ENCODE measurements at places on chromosomes 3 and 15. TPM values are rescaled to one million over a fixed set of nuclear protein-coding genes. Genes with fewer than 3 reads are reported as not detected.

Gene NPTN
- 308 TPM for polyA plus RNA-seq

DNA sequence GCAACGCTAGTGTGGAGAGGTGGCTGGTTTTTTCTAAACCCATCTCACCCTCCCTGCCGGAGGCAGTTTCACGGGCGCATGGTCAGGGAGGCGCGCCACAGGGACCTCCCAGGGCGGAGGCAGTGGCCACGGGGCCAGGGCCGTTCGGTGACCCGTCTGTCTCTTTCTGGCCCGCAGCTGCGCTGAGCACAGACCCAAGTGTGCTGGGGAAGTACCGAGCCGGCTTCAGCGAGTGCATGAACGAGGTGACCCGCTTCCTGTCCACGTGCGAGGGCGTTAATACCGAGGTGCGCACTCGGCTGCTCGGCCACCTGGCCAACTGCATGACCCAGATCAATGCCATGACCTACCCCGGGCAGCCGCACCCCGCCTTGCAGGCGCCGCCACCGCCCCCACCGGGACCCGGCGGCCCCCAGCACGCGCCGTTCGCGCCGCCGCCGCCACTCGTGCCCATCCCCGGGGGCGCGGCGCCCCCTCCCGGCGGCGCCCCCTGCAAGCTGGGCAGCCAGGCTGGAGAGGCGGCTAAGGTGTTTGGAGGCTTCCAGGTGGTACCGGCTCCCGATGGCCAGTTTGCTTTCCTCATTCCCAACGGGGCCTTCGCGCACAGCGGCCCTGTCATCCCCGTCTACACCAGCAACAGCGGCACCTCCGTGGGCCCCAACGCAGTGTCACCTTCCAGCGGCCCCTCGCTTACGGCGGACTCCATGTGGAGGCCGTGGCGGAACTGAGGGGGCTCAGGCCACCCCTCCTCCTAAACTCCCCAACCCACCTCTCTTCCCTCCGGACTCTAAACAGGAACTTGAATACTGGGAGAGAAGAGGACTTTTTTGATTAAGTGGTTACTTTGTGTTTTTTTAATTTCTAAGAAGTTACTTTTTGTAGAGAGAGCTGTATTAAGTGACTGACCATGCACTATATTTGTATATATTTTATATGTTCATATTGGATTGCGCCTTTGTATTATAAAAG lies 1.8 kb downstream of the HES1 start:
- DNase-seq, result no peak

DNA sequence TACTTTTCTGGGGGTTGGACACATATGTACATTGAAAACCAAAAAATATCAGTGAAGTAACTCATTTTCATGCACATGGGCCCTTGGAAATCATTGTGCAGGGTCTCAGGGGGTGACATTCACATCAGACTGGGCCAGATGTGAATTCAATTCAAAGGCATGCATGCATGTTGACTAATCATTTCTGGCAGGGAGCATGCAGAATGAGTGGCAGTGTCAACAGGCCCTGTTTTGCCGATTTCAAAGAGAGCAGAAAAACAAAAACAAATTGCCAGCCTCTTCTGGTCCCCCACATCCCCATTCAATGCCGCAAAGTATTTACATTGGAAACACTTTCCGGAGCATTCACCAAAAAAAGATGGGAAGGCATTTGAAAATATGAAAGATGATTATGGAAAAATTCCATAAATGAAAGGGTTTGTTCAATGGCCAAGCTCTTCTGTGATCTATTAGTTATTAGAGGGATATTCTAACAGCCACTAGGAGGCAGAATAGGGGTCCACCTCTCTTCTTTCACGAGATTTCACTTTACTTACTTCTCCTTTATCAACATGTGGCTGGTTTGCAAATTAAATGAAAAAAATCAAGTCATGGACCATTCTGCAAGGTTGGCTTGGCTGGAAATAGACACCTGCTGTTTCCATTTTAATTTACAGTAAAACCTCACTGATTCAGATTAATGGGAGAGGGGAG lies 119.9 kb upstream of the FEZF2 start:
- no peak for DNase-seq

DNA sequence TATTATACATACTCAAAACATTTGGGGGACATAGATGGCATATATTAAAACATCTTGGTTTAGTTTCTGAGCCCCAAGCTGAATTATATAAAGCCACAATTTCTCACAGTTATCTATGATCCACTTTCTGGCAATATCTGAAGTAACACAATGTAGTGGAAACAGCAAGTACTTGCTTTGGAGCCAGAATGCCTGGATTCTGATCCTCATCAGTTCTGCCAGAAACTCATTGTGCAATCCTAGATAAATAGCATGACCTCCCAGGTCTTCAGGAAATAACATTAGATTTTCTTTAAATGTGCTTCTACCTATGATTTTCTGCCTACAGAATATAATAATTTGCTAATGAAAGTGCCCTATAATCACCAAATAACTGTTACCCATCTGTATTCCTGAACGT lies 544.9 kb downstream of the NAALADL2 start:
- no peak for DNase-seq

GRCh38 chr15:39598186-39598850 lies 17.4 kb downstream of the THBS1 start:
- DNase-seq, result peak; percentile 87

Gene NLGN1
- polyA plus RNA-seq, result 15.5 TPM

Gene CCNDBP1
- 76.5 TPM for polyA plus RNA-seq

GRCh38 chr3:106281221-106281620 lies 412.4 kb upstream of the CBLB start:
- no peak for DNase-seq

Gene GPR62
- polyA plus RNA-seq, result not detected

Gene ETFA
- 173 TPM for polyA plus RNA-seq

GRCh38 chr3:10558736-10559135 lies 53.4 kb upstream of the ATP2B2 start:
- DNase-seq, result no peak

DNA sequence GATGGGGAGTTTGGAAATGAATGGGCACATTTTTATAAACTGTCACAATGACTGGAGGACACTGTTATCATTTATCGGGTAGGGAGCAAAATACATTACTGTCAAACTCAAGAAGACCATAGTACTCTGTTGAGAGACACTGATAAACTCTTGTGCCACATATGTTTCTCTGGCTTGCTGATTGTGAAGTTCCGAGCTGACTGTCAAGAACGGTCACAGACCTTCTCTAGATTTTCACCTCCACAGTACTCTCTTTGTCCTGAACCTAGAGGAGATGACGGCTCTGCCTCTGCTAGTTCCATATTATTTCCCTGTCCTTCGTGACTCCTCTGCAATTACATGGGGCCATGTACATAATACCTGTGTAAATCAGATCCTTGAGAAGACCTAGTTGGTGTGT lies 451.9 kb downstream of the LPP start:
- no peak for DNase-seq

DNA sequence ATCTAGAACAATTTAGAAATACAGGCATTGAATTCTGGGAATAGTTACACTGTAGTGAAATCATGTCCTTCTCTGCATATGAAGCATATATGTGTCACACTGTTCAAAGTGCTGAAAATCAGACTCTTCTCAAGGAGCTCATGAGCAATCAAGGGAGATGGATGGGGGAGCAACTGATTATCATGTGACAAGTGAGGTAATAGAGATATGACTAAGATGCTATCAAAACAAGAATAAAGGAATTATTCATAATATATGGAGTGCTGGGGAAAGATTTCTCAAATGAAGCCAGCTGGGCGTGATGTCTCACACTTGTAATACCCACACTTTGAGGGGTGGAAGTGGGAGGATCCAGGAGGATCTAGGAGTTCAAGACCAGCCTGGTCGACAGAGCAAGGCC lies 74.9 kb upstream of the CHRNB4 start:
- no peak for DNase-seq

DNA sequence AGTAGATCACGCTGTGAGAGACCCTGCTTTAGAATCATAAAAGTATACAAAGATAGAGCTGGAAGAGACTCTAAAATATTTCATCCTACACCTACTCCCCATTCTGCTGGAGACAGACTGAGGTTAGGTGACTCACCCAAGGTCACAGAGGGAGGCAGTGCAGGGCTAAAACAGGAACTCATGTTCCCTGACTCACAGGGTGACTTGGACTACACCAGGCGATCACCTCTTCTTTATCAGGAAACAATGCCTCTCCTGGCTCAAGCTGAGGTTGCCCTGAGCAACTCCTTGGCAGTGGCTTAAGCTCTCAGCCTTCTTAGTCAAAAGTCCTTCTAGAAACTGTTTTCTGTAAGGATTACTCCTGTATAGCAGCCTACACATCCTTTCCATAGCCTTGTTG lies 26.4 kb upstream of the TNFAIP8L3 start:
- DNase-seq, result peak; percentile 69

GRCh38 chr15:78396976-78397375 lies 41.0 kb upstream of the IREB2 start:
- no peak for DNase-seq

- no peak for DNase-seq
These were observed 173.6 kb downstream of the PPM1L start for GRCh38 chr3:160929595-160929994.

GRCh38 chr15:59304034-59304795 lies 68.5 kb downstream of the MYO1E start:
- no peak for DNase-seq

DNA sequence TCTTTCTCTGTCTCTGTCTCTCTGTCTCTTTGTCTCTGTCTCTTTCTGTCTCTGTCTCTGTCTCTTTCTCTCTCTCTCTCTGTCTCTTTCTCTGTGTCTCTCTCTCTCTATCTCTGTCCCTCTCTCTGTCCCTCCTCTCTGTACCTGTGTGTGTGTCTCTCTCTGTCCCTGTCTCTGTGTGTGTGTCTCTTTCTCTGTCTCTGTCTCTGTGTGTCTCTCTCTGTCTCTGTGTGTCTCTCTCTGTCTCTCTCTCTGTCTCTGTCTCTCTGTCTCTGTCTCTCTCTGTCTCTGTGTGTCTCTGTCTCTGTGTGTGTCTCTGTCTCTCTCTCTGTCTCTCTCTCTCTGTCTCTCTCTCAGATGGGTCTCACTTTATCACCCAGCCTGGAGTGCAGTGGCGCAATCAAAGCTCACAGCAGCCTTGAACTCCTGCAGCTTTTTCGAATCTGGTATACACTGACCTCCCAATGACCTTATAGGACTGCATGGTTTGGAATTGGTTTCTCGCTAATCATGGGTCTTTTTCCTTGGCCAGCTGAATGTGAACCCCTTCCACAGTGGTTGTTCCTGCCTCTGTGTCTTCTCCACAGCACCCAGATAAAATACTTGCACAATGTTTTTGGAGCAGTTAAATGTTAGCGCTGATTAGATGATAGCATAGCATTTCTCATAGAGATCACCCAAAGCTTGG lies 102.6 kb upstream of the KLHL25 start:
- no peak for DNase-seq

- DNase-seq, result no peak
These were observed 438.8 kb upstream of the TGFBR2 start for GRCh38 chr3:30167541-30168011.

GRCh38 chr15:40053831-40054604 lies 15.0 kb upstream of the SRP14 start:
- DNase-seq, result no peak

DNA sequence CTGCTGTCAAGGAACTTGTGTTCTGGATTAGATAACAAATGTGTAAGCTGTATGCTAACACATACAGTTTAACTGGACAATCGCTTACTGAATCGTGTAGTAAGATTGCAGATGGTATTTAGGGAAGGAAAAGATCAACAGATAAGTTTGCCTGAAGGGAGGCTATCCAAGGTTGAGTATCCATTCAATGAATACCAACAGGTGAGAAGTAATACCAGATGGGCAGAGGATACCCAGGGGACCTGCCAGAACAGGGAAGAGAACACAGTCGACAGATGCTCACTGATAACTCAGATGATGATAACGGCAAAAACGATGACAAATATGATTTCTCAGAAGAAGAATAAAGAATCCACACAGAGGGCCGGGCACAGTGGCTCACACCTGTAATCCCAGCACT lies 3.2 kb upstream of the UACA start:
- DNase-seq, result no peak

GRCh38 chr3:98914210-98915080 lies 12.9 kb upstream of the DCBLD2 start:
- no peak for DNase-seq

GRCh38 chr3:13685721-13686120 lies 136.8 kb downstream of the FBLN2 start:
- DNase-seq, result no peak

DNA sequence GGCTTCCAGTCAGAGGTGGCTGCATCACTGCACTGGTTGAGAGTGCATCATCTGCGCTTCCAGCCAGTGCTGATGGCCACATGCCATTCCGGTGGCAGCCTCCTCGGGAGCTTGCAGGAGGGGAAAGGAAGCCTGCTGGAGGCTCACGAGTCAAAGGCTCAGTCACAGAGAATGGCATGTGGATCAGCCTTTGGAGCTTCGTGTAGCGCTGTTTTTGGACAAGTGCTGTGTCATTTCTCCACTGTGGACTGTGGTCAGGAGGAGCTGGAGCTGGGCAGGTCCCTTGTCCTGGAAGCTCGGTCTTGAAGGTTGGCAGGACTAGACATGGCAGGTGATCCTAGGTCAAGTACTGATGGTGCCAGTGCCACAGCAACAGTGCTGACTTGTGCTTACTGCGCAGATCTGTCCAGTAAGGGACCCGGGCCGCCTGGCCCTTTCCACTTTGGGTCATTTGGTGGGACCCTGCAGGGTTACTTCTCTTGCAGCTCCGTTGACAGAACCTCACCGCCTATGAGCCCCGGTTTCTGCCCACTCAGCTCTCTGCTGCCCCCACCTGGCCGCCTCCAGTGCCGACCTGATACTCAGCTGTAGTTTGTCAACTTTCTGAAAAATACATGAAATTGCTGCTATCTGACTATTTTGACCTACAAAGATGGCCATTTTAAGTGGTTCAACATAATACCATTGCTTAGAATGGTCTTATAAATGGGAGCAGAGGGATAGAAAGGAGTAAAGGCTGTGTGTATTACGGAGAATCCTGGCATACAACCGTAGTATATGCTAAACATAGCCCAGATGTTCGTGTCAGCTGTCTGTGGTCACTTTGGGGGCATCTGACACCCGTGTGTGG lies 27.6 kb upstream of the TRPM1 start:
- no peak for DNase-seq
